ENCODE measurements at places on chromosomes 3 and 15. TPM values are rescaled to one million over a fixed set of nuclear protein-coding genes. Genes with fewer than 3 reads are reported as not detected.

- no peak overlapping the region for H3K4me3 ChIP-seq
- no peaks in the 10 kb centered on the region for H3K4me1 ChIP-seq
- no peak for DNase-seq
- H3K36me3 ChIP-seq = peaks cover 89% of the 10 kb centered on the region
- H3K27ac ChIP-seq = no peak overlapping the region
- no peaks in the 10 kb centered on the region for H3K27me3 ChIP-seq
These were observed 44.9 kb downstream of the DNAH1 start for GRCh38 chr3:52361011-52361410.

GRCh38 chr3:24482096-24482705 is 12.4 kb downstream of the THRB start:
- H3K27ac ChIP-seq = no peak overlapping the region
- no peaks in the 10 kb centered on the region for H3K36me3 ChIP-seq
- H3K27me3 ChIP-seq = no peaks in the 10 kb centered on the region
- H3K4me1 ChIP-seq = no peaks in the 10 kb centered on the region

GRCh38 chr3:193680220-193680619 is 87.2 kb downstream of the OPA1 start:
- H3K4me3 ChIP-seq = no peak overlapping the region
- DNase-seq = no peak
- no peaks in the 10 kb centered on the region for H3K4me1 ChIP-seq
- H3K36me3 ChIP-seq = no peaks in the 10 kb centered on the region

- DNase-seq = no peak
- no peaks in the 10 kb centered on the region for H3K36me3 ChIP-seq
- no peaks in the 10 kb centered on the region for H3K4me1 ChIP-seq
- H3K4me3 ChIP-seq = no peak overlapping the region
- H3K27me3 ChIP-seq = peaks cover 14% of the 10 kb centered on the region
These were observed 14.1 kb downstream of the SYNM start for GRCh38 chr15:99118801-99119546.

GRCh38 chr15:46956881-46957280 is 760.4 kb upstream of the SEMA6D start:
- no peak overlapping the region for H3K27ac ChIP-seq
- no peak for DNase-seq
- H3K27me3 ChIP-seq = no peaks in the 10 kb centered on the region
- no peak overlapping the region for H3K4me3 ChIP-seq
- no peaks in the 10 kb centered on the region for H3K4me1 ChIP-seq

DNA sequence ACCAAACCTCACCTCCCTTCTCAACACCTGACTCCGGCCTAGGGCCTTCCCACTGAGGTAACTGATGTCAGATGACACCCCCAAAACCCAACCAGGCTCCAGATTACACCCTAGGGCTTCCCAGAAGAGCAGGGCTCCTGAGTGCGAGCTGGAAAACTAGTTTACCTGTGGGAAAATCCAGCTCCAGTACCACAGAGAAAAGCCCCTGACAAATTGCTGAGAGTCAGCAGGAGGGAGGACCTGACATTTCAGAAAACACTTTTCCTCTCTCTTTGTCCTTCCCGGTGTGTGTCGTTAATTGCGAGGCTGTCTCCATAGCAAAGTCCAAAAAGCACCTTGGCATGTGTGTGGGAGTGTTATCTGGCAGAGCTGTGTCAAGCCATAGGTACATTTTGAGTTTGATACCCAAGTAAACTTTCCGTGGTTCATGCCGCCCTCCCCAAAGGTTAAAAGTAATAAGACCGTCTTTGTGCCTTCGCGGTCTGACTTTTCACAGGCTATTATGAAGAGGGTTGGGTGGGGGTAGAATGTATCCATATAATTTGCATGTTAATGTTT is 79.8 kb upstream of the FNDC3B start:
- peaks cover 10% of the 10 kb centered on the region for H3K27me3 ChIP-seq
- no peaks in the 10 kb centered on the region for H3K4me1 ChIP-seq
- H3K4me3 ChIP-seq = no peak overlapping the region
- no peak for DNase-seq
- H3K36me3 ChIP-seq = no peaks in the 10 kb centered on the region

Gene ST6GAL1
- 215 TPM for total RNA-seq

DNA sequence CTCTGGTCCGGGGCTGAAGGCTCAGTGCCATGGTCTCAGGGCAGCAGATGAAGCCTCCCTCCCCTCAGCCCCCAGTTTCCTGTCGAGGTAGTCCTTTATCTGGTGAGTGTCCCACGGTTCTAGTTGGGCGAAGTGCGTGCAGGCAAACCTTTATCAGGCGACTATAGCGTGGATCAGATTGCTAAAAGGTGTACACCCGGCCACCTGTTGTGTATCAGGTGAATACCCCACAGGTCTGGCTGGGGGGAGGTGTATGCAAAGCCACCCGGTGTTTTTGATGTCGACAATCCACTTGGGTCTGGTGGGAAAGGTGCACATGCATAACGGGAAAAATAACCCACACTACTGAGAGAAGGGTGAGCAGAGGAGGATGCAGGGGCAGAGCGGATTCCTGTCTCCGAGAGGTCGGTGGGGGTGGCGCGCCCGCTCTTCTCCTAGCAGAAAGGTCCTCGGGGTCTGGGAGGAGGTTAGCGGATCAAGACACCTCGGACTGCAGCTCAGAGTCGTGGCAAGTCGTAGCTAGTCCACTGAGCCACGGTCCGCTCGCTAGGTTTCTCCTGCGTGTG is 507 bp downstream of the SLC12A6 start:
- peak overlapping the region; percentile 74 for H3K4me3 ChIP-seq
- peaks cover 50% of the 10 kb centered on the region for H3K4me1 ChIP-seq
- DNase-seq = no peak
- peak overlapping the region; percentile 82 for H3K27ac ChIP-seq

DNA sequence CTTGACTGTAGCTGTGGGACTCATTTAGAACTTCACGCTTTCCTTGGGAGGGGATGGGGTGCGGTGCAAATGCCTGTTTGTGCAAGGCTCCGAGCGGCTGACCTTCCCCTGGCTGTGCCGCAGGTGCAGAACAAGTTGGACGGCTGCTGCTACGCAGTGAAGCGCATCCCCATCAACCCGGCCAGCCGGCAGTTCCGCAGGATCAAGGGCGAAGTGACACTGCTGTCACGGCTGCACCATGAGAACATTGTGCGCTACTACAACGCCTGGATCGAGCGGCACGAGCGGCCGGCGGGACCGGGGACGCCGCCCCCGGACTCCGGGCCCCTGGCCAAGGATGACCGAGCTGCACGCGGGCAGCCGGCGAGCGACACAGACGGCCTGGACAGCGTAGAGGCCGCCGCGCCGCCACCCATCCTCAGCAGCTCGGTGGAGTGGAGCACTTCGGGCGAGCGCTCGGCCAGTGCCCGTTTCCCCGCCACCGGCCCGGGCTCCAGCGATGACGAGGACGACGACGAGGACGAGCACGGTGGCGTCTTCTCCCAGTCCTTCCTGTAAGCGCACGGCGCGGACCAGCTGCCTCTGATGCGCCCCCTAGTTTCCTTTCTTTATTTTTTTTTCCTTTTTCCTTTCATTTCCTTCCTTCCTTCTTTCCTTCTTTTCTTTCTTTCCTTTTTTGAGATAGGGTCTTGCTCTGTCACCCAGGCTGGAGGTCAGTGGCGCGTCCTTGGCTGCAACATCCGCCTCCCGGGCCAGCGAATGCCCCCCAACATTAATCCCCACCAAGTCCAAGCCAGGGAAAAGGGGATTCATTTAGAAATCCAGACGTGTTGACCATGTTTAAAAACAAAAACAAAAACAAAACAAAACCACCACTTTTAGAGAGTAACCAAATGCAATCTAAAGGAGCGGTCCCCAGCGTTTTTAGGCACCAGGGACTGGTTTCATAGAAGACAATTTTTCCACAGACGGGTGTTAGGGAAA is 42.7 kb downstream of the EIF2AK4 start:
- H3K36me3 ChIP-seq = no peaks in the 10 kb centered on the region
- no peak for DNase-seq
- H3K4me1 ChIP-seq = no peaks in the 10 kb centered on the region
- no peak overlapping the region for H3K27ac ChIP-seq
- no peak overlapping the region for H3K4me3 ChIP-seq

- no peak overlapping the region for H3K27ac ChIP-seq
- no peaks in the 10 kb centered on the region for H3K36me3 ChIP-seq
- no peak overlapping the region for H3K4me3 ChIP-seq
These were observed 329.6 kb downstream of the UACA start for GRCh38 chr15:70433586-70434324.

- no peaks in the 10 kb centered on the region for H3K36me3 ChIP-seq
- DNase-seq = no peak
- no peak overlapping the region for H3K27ac ChIP-seq
- H3K4me1 ChIP-seq = peaks cover 39% of the 10 kb centered on the region
- H3K27me3 ChIP-seq = no peaks in the 10 kb centered on the region
These were observed 11.2 kb downstream of the TMOD3 start for GRCh38 chr15:51840692-51841091.

Gene IL17RD
- 0.05 TPM for total RNA-seq

DNA sequence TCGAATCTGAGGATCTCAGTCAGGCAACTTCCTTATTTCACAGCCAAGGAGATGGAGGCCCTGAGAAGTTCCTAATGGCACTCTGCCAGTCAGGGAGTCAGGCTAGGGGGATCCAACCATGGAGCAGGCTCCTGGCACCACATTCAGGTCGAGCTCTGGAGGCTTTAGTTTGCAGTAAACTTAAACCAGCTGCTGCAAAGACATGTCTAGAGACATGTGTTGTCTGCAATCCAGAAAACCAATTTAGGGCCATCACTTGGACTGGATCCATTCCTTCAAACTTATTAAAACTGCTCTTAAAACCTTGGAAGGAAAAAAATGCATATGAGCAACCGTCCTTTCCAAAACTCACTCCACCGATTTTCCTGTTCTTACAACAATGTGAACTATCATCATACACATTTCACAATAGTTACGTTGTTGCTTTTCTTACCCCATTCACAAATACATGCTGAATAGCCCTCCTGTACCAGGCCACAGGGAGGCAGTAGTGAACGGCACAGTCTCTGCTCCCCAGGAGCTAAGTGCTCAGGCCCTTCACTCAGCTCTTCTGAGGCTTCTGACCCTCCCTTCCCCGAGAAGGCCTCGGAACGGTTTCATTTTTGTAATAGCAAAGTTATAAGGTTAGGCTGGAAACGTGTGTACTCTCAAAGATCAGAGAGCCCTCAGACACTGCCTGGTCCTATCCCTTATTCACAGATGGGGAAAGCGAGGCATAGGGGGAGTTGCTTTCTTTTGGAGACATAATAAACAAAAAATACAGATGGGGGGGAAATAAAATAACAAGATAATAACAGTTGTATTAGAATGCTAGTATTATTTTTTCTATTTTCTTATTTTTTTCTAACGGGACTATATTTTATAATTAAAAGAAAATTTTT is 20.1 kb downstream of the RFT1 start:
- no peak overlapping the region for H3K27ac ChIP-seq
- peaks cover 44% of the 10 kb centered on the region for H3K36me3 ChIP-seq
- no peak overlapping the region for H3K4me3 ChIP-seq

GRCh38 chr3:196975349-196975748 is 6.7 kb upstream of the PIGZ start:
- no peak overlapping the region for H3K27ac ChIP-seq
- peaks cover 37% of the 10 kb centered on the region for H3K27me3 ChIP-seq
- DNase-seq = no peak
- no peaks in the 10 kb centered on the region for H3K36me3 ChIP-seq
- H3K4me3 ChIP-seq = no peak overlapping the region

- H3K4me3 ChIP-seq = no peak overlapping the region
- H3K36me3 ChIP-seq = no peaks in the 10 kb centered on the region
- no peak for DNase-seq
- H3K27me3 ChIP-seq = no peaks in the 10 kb centered on the region
These were observed 169.2 kb upstream of the TGFBR2 start for GRCh38 chr3:30437171-30437601.

- no peak for DNase-seq
- no peak overlapping the region for H3K27ac ChIP-seq
- H3K4me3 ChIP-seq = no peak overlapping the region
- no peaks in the 10 kb centered on the region for H3K36me3 ChIP-seq
- H3K27me3 ChIP-seq = no peaks in the 10 kb centered on the region
These were observed 60.5 kb upstream of the KY start for GRCh38 chr3:134711284-134711683.

DNA sequence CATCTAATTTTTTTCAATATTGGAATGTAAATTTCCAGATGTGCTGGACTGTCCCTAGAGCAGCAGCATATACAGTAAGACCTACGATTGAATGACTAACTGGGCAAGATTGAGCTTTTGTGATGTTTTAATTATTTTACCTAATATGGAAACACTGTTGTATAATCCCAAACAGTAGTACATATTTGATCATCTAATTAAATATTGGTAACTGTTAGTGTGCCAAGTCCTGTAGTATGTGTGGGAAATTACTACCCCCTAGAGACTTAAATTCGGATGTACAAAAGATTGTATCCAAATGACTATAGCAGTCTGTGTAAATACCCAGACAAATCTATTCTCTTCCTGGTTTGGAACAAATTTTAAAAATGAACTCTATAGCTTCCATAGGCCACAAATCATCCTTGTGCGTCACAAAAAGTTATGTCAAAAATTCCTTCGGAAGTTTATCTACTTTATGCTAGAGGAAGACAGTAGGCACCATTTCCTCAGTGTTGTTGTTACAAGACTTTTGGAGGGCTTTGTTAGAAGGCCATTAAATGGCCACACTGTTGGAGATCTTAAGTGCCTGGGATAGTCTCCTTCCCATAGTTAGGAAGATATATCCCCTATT is 41.6 kb downstream of the NKIRAS1 start:
- no peak overlapping the region for H3K4me3 ChIP-seq
- no peak for DNase-seq
- no peaks in the 10 kb centered on the region for H3K27me3 ChIP-seq
- no peaks in the 10 kb centered on the region for H3K4me1 ChIP-seq

DNA sequence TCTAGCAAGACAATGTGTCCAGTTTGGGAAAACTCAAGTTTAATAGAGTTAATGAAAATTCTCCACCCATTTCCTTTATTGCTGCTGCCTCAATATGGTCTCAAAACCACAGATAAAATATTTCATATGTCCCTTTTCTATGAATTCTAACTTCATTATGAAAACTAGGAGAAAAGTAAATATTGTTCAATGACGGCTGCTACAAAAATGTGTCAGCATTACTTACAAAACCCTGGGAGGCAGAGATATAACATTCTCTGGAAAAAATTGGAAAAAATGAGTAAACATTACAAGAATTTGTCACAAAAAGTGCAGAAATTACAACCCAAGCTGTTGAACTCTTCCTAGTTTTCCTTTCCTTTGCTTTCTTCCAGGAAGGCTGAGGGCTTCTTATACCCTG is 22.2 kb upstream of the FBN1 start:
- H3K36me3 ChIP-seq = no peaks in the 10 kb centered on the region
- no peak overlapping the region for H3K4me3 ChIP-seq
- H3K27ac ChIP-seq = no peak overlapping the region
- H3K4me1 ChIP-seq = no peaks in the 10 kb centered on the region
- DNase-seq = no peak

GRCh38 chr3:133845127-133845526 is 39.5 kb downstream of the SRPRB start:
- H3K27me3 ChIP-seq = peaks cover 10% of the 10 kb centered on the region
- H3K4me1 ChIP-seq = no peaks in the 10 kb centered on the region
- no peak overlapping the region for H3K4me3 ChIP-seq
- no peaks in the 10 kb centered on the region for H3K36me3 ChIP-seq

Gene ZNF501
- 7.5 TPM for total RNA-seq

Gene CSPG5
- total RNA-seq = 0.57 TPM
